ENCODE measurements at places on chromosomes 16 and 17.

DNA sequence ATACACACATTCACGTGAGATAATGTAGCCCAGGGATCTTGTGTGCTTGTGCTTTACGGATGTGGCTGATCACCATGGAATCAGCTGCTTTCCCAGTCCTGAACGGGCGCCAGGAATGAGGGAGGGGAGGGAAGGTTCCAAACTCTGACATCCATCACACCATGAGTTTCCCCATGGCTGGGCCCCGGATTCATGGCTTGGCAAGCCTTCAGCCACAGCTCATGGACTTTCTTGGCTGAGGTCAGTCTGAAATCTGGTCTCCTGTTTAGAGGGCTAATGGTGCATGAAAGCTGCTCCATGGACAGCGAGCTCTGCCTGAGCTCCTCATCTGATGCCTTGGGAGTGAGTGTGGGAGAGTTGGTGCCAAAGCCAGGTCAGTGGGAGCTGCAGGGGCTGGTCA lies 767.6 kb upstream of the EEF2KMT start:
- DNase-seq = no peak

DNA sequence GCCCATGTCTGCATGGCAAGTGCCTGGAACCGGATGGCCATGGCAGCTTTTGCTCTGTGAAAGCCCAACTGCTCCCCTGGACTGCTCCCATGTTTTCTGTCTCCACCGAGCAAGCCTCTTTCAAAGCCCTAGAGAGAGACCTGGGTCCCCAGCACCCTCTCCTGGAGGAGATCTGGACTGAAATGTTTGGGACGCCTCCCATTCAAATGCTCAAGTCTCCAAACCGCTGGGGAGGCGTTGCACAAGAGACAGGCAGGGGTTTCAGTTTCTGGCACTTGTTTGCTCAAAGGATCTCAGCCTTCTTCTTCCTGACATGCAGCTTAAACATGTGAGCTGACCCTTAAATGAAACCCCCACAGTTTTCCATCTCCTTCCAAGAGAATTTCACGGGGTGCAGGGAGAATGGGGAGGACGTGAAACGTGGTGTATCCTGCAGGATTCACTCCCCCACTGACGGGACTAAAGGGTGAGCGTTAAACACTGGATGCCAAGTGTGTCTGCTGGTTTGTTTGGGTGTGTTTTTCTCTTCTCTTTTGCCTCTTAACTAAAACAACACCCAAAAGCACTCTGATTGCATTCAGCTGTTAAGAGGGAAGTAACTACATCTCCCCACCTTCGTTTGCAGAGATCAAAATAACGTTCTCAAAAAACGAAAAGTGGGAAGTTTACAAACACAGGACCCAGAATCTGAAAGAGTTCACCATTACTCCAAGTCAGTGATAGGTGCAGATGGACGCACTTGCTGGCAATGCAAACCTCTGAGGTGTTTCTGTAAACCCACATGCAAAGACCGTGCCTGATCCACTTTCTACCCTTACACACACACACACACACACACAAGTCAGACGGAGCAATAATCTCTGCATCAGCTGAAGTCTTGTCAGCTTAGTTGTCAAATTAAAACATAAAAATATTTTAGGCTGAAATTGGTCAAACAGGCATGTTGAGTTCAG lies 256.9 kb downstream of the C16orf95 start:
- no peak for DNase-seq

DNA sequence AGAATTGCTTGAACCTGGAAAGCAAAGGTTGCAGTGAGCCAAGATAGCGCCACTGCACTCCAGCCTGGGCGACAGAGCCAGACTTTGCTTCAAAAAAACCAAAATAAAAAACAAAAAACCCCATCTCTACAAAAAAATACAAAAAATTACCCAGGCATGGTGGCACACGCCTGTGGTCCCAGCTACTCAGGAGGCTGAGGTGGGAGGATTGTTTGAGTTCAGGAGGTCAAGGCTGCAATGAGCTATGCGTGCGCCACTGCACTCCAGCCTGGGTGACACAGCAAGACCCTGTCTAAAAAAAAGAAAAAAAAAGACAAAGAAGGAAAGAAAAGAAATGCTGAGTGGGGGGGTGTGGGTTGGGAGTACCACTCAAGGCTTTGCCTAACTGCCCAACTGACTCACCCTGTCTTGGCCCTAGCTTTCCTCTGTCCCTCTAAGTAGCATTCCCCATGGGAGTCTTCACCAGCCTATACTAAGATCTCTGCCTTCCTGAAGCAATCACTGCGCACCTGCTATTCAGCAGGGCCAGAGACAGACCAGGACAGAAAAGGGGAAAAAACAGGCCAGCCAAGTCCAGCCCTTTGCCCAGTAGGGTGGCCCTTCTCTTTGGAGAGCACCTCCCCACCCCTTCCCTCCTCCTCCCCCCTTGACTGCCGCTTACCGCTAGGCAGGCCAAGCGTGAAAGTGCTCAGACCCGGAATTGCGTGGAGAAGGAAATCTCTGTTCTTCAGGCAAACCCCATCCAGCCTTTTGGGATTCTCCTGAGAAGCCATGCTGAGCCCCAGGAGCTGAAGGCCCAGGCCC lies 45.8 kb downstream of the RTN4RL1 start:
- DNase-seq = no peak

- DNase-seq = no peak
Measured at GRCh38 chr17:19551591-19552148, 18.0 kb downstream of the SLC47A1 start.

- DNase-seq = no peak
Measured at GRCh38 chr16:23700509-23700908, 12.5 kb downstream of the ERN2 start.

DNA sequence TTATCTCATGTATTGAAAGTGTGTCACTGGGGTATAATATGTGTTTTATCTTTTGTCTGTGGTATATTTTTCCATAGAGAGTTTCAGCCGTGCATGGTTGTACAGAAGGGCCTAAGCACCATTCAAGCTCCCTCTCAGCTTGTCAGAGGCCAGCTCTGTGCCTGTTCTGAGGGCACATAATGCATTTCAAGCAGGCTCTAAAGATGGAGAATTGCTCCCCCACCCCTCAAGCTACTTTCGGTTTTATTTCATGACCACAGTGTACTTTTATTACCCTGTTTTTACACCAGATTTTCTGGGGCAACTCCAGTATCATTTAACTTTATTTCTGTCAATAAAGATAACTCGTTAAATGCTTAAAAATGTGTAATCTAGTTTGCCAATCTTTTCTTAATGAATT lies 131.7 kb downstream of the SHISA6 start:
- DNase-seq = no peak
